ENCODE measurements at places on chromosomes 1 and 21. TPM values are rescaled to one million over a fixed set of nuclear protein-coding genes. Genes with fewer than 3 reads are reported as not detected.

Gene SPRR4
- total RNA-seq: not detected

Gene TRAF3IP3
- not detected for total RNA-seq

Gene ANGPTL7
- 0.33 TPM for total RNA-seq

Gene CDC7
- 15.5 TPM for total RNA-seq

Gene CYP4A22
- total RNA-seq: not detected

Gene RCSD1
- not detected for total RNA-seq

Gene IL20
- total RNA-seq: not detected

Gene ZNF593OS
- total RNA-seq: not detected

Gene FAM167B
- total RNA-seq: 0.50 TPM

Gene HAPLN2
- not detected for total RNA-seq

Gene KCNK1
- total RNA-seq: 32.8 TPM

Gene SPATA21
- total RNA-seq: not detected

Gene OR2T11
- total RNA-seq: not detected

Gene BTBD19
- 12.0 TPM for total RNA-seq

Gene RNASEL
- 6.6 TPM for total RNA-seq

Gene ECM1
- total RNA-seq: 9.5 TPM

Measured in uterine smooth muscle cell (primary cell).